Activated CD4-positive, CD25-positive, alpha-beta regulatory T cell treated with anti-CD3 and anti-CD28 coated beads, Interleukin-2, amount 50 U/mL, for 72 hours (primary cell): ENCODE measurements at places on chromosomes 7 and 10.

DNA sequence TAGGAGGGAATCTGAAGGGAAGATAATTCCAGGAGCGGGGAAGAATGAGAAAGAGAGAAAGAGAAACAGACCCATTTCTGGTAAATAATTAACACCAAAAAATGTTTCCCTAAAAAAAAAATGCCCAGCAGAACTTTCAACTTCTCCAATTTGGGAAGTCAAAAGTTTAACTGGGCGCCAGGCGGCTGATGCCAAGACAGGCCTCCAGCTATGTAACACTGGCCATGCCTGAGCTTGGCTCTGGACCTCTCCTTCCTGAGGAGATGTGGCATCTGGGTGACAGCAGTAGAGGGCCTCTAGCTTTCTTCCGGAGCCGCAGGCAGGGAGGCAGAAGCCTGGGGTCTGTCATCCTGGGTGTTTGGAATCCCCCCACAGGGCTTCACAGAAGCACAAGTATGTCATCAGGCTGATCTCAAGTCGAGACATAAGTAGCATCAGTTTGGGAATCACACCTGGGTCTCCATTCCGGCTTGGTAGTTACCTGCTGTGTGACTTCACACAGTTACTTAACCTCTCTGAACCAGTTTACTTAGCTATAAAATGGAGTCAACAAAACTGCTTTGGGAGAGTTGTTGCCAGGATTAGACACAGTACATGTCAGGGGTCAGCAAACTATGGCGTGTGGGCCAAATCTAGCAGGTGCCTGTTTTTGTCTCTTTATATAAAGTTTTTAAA lies 50.5 kb upstream of the TCF7L2 start:
- DNase-seq: no peak

- DNase-seq: no peak
These were observed 358.7 kb upstream of the MGMT start for GRCh38 chr10:129108378-129108777.

GRCh38 chr10:70124415-70124814 lies 8.2 kb downstream of the AIFM2 start:
- DNase-seq: no peak

DNA sequence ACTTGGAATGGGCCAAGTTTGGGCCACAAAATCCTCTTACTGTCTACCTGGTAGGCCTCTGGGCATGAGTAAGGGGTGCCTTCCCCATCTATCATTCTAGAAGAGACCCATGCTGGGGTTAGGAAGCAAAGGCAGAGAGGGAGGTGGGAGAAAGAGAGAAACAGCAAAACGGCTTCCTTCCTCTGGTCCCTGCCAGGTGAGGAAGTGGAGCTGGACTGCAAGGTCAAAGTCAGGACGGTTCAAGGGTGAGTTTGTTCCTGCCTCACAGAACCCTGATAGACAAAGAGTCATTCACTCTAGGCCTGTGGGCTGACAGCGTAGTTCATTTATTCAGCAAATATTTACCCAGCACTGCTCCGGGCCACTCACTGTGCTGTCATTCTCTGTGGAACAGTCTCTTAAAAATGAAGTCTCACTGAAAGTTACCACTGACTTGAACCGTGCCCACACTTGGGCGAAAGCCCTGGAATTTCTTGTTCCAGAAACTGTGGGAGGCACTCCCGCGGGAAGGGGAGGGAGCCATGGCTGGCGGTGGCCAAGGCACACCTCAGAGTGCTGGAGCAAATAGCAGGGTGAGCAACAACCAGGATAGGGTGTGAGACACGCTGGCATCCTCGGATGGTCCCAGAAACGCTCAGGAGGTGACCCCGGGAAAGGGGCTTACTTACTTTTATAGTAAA lies 26.2 kb upstream of the ECHDC3 start:
- no peak for DNase-seq

GRCh38 chr7:122369756-122370155 lies 65.2 kb upstream of the FEZF1 start:
- no peak for DNase-seq

GRCh38 chr7:30799206-30799975 lies 28.2 kb downstream of the MINDY4 start:
- DNase-seq: no peak

GRCh38 chr7:137546671-137547070 lies 203.1 kb upstream of the PTN start:
- no peak for DNase-seq
